ENCODE measurements at places on chromosomes 6 and 20.
A peak's percentile ranks its signal among the peaks of the same experiment; 100 is the strongest.

DNA sequence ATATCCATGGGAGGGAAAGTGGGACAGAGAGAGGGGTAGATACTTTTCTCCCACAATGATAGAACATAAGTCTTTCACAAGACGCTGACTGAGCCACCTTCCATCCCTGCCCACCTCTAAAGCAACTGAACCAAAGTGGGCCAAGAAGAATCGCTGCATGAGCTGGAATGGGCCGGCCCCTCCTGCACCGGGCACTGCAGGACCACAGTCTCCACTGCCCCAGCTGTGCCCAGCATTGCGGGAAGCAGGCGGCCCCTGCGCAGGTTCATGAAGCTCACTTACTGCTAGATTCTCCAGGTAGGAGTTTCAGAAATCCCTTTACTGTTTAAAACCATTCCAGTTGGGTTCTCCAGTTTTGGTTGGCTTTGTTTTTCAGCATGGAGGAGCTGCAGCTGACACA is 32.0 kb upstream of the CST7 start:
- no peak for DNase-seq

DNA sequence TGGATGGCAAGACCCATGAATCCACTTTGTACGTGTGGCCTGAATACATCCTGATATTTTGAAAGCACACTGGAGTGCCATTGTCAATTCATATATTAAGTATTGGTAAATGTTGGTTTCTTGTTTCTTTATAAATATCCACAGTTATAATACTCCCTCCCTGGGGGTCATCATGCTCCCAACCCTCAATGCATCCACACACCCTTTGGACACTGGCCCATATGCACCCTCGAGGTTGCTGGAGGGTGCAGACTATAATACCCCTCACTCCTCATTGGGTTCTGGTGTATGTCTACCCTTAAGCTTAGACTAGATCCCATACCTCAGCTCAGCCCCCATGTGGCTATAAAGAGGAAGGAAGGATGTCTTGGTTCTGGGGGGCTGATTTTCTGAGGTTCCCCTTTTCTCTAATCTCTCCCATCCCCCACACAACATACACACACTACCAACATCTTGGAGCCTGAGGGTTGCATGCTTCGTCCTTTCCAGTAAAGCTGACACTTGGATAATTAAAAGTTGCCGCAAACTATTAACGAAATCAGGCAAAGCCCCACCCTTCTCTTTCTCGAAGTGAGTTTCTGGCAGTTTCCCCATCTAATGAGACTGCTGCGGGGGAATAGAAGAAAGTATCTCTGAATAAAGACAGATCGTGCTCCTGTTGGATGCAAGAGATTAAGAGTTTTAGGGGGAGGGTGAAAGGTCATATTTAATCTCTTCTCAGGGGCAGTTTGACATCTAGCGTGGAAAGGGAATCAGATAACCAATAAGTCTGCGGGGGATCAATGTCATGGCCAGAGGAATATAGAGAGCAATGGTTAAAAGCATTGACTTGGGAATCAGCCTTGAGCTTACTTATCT is 7.4 kb downstream of the PIM1 start:
- DNase-seq: no peak

DNA sequence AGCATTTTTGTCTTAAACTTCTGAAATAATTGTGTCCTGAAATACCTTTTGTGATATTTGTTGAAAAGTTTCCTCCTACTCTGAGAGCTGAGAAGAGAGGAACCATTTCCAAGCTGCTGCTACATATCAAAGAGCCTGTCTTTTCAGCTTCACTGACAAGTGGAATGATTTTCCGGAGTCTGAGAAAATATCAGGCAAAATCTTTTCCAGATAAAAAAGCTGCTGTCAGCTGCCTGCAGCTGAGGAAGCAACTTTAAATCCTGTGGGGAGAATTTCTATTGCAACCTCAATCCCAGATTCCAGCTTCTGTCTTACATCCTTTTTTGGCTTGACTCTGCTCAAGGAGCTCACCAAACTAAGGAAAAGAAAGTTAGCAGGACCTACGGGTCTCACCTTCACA is 904.3 kb downstream of the PHF3 start:
- no peak for DNase-seq

DNA sequence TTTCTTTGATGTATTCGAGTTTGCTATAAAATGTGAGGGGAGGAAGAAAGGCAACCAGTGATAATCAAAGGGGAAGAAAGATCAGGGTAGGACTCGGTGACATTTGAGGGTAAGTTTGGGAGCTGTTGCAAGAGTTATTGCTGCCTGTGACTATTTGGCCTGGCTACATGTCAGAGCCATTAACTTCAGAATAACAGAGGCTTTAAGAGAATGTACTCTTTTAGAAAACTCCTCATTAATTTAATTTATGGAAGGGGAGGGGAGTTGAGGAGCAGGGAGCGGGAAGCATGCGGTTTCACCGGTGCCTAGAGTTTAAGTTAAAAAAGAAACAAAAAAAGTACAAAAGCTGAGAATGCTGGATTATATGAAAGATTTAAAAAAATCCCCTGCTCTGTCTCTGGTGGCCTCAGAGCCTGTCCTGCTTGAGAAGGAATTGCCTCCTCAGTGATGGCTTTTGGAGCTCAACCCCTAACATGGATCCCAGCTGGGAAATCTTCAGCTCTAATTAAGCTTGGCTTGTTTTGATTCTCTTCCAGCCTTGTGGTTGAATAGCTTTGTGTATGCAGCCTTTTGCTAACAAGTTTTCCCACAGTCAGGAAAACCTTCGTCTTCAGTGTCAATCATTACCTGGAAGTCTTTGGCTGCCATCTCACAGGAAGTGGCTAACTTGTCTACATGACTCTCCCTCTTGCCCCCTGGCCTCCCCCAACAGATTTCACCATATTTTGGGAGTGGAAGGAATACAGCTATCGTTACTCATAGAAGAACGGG is 238.2 kb downstream of the SOX4 start:
- DNase-seq: no peak

DNA sequence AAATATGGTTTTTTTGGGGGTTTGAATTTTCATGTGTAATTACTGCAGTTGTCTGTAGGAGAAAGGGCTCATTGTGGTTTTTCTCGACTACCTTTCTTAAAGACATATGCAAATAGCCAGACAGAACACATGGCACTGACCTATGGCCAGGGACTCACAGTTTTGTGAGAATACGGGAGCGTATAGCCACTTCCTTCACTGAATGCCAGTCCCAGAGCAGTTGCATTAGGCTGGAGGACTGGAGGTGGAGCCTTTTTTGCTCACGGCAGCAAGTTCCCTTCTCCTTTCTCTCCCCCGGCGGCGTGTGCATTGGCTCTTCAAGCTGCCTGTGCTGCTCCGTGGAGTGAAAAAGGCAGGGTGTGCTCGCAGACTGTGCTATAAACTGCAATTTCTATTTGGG is 114.9 kb downstream of the AKAP7 start:
- no peak for DNase-seq

GRCh38 chr20:5002077-5002413 is 735 bp upstream of the SLC23A2 start:
- no peak for DNase-seq

- no peak for DNase-seq
Measured at GRCh38 chr20:58546416-58546711, 31.2 kb upstream of the APCDD1L start.

DNA sequence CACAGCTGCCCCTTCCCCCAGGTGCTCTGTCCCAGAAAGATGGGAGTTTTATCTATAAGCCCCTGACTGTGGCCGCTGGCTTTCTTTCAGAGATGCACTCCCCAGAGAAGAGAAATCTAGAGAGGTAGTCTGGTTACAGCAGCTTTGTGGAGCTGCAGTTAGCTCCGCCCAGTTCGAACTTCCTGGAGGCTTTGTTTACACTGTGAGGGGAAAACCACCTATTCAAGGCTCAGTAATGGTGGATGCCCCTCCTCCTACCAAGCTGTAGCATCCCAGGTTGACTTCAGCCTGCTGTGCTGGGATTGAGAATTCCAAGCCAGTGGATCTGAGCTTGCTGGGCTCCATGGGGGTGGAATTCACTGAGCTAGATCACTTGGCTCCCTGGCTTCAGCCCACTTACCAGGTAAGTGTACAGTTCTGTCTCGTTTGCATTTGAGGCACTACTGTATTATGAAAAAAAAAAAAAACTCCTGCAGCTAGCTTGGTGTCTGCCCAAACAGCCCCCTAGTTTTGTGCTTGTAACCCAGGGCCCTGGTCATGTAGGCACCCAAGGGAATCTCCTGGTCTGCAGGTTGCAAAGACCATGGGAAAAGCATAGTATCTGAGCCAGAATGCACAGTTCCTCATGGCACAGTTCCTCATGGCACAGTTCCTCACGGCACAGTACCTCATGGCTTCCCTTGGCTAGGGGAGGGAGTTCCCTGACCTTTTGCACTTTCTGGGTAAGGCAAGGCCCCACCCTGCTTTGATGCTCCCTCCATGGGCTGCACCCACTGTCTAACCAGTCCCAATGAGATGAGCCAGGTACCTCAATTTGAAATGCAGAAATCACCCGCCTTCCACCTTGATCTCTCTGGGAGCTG is 275.0 kb downstream of the CENPW start:
- DNase-seq: no peak

GRCh38 chr6:147642458-147642857 is 134.0 kb downstream of the SAMD5 start:
- no peak for DNase-seq

GRCh38 chr20:7399114-7399513 is 541.1 kb downstream of the HAO1 start:
- no peak for DNase-seq

- DNase-seq: no peak
Measured at GRCh38 chr6:63530991-63531390, 41.3 kb upstream of the LOC128125822 start.

DNA sequence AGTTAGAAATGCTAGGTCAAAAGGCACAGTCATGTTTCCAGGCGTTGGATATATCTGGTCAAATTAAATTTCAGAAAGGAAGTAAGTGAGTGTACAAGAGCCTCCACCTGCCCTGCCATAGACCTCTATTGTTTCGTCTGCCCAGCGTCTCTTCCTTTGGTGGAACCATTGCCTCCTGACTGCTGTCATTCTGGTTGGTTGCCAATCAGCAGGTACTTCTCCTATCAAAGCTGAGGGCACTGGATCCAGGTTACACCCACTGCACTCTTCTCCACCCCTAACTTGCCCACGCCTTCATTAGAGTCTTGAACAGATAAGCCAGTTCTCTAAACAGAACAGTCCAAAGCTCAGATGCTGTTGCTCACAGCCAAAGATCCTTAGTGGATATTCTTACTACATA is 2.6 kb upstream of the WFDC5 start:
- no peak for DNase-seq

DNA sequence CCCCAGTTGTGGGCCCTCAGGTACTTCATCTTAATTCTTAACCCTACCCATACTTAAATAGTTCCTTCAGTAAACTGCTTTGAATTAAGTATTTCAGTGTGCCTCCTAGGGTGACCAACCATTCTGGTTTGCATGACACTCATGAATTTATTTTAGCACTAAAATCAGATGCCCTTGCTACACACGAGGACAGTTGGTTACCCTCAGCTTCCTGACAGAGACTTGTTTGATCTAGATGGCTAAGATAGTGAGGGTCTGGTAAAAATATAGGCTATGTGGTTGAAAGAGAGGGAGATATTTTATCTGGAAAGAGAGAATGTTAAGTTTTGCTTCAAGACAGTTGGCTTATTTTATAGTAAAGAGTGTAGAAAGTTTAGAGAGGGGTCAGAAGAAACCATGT is 10.6 kb downstream of the PGK2 start:
- no peak for DNase-seq

GRCh38 chr20:41172296-41173140 is 35.2 kb downstream of the PLCG1 start:
- no peak for DNase-seq

GRCh38 chr6:131958542-131959470 is 7.6 kb upstream of the CCN2 start:
- DNase-seq: no peak

GRCh38 chr6:129345890-129346289 is 364.1 kb downstream of the ARHGAP18 start:
- DNase-seq: no peak

- no peak for DNase-seq
Measured at GRCh38 chr20:53800883-53801604, 207.4 kb upstream of the ZNF217 start.

GRCh38 chr6:135162678-135163439 is 18.2 kb upstream of the MYB start:
- DNase-seq: no peak

DNA sequence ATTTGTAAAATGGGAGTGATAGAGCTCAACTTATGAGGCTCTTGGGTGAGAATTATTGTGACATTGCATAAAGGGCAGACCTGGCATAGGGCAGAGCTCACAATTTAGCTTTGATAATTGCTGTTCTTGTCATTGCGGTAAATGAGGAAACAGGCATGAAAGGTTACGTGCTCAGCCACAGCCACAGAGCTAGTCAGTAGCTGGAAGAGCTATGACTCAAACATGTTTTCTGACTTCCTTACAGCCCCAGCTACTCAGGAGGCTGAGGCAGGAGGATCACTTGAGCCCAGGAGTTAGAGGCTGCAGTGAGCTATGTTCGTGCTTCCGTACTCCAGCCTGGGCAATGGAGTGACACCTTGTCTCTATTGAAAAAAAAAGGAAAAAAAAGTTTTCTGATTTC is 3.5 kb upstream of the GHRH start:
- no peak for DNase-seq

DNA sequence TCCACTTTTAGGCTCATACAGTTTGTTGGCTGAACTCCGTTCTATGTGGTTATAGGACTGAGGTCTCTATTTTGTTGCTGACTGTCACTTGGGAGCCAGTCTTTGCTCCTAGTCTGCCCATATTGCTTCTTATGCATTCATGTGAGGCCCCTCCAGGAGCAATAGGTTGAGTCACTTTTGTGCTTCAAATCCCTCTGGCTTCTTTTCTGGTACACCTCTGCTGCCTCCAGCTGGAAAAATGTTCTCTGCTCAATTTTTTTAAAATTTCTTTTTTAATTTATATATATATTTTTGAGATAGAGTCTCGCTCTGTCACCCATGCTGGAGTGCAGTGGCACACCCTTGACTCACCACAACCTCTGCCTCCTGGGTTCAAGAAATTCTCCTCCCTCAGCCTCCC is 42.7 kb upstream of the NOX3 start:
- DNase-seq: no peak

DNA sequence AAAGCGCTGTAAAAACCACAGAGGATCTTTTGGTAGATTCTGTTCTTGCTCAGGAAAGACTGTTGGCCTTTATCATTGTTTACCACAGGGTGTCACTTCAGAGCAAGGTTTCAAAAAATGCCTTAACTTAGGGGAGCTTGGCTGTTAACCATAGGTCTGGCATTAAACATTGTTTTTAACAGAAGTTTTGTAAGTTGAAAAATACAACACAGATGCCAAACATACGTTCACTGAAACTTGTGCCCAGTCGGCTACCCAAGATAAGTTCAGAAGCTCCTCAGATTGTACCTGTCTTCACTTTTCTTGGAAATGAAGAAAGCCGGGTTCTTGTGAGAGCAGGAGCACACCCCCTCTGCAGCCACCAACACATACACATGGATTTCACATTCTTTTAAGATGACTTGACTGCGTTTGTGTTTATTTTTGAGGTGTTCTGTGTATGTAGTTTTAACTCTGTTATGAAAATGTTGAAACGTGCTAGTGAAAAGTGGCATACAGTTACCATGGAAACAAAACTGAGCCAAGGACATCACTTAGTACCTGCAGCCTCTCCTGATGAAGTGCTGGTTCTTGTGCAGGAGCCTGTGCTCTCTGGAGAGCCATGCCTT is 64.9 kb downstream of the SYCP2L start:
- DNase-seq: peak; percentile 1
